Gastrocnemius medialis (tissue), 4 donors: ENCODE measurements at places on chromosomes 2 and 18. TPM values are rescaled to one million over a fixed set of nuclear protein-coding genes. Genes with fewer than 3 reads are reported as not detected.

ELOA2 gene
- total RNA-seq: 0.80 TPM

EGR4 gene
- total RNA-seq: not detected

DNA sequence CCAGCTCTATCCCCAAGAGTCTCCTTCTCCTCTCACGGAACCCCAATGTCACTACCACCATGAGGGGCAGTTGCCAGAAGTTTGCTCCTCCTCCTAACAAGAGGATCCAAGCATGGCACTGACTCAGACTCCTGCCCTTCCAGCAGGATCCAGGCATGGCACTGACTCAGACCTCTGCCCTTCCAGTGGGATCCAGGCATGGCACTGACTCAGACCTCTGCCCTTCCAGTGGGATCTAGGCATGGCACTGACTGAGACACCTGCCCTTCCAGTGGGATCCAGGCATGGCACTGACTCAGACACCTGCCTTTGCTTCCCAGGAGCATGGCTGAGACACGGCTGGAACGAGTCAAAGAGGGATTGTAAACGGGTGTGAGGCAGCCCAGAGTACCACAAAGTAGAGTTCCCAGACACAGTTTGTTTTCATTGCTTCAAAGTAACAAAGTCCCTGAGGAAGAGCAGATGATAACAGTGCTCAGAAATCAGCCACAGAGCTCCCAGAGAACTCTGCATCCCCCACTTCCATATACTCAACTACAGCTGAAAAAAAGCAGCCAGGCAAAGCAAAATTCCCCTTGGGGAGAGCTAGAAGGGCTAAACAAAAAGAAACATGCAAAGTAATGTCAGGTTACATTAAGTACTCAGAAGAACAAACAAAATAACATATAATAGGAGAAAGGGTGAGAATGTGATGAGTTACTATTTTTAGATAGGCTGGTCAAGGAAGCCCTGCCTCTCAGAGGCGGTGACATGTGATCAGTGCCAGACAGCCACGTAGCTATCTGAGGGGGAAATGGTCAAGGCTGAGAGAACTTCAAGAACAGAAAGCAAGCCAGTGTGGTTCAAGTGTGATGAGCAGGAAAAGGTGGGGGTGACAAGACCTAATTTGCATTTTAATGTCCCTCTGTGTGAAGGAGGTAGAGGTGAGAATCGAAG lies 3.0 kb downstream of the BUB1 start:
- no peak for DNase-seq

- DNase-seq: no peak
These were observed 232.0 kb downstream of the CNTNAP5 start for GRCh38 chr2:124257120-124257519.

DNA sequence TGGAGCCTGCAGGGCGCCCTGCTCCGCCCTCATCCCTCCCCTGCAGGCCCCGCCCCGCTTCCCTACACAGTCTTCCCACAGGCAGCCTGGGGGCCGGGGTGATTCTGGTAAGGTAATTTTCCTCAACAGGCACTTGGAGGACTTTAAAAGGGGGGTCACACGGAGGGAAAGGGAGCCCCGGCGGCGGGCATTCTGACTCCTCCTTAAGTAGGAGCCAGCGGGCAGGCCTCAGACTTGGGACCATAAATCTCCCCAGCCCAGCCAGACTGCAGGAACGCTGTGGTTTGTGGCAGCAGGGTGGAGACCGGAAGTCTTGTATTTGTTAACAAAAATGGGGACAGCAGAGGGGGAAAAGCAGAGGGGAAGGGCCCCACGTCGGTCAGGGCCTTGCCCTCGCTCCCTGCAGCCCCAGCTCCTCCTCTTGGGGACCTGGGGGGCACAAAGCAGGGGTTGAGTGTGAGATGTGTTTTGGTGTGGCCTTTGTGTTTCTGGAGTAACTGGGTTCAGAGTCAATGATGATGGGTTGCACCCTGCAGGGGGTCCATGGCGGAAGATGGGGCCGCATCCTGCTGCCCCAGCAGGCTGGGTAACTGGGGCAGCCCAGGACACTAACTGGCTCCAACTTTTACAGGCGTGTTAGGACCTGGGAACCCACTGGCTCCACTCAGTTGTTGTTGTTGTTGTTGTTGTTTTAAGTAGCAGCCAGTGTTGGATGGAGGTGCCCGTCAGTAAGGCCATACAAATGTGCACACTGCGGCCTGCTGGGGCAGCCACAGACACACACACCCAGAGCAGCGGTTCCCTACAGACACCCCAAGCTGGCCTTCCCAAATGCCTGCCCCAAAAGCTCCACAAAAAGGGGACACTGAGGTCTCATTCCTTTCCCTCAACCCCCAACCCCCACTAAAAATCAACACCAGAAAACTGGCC lies 27.7 kb downstream of the SMAD7 start:
- no peak for DNase-seq
